ENCODE measurements at places on chromosomes 4 and X.
A peak's percentile ranks its signal among the peaks of the same experiment; 100 is the strongest.

GRCh38 chr4:150896497-150896896, 118.6 kb downstream of the LRBA start:
- DNase-seq = no peak

- DNase-seq = no peak
These were observed 839 bp downstream of the STK26 start for GRCh38 chrX:132023896-132024386.

- no peak for DNase-seq
These were observed 411.9 kb upstream of the ACTRT1 start for GRCh38 chrX:128464116-128464515.

GRCh38 chr4:123351713-123352112, 44.9 kb upstream of the SPRY1 start:
- DNase-seq = no peak

DNA sequence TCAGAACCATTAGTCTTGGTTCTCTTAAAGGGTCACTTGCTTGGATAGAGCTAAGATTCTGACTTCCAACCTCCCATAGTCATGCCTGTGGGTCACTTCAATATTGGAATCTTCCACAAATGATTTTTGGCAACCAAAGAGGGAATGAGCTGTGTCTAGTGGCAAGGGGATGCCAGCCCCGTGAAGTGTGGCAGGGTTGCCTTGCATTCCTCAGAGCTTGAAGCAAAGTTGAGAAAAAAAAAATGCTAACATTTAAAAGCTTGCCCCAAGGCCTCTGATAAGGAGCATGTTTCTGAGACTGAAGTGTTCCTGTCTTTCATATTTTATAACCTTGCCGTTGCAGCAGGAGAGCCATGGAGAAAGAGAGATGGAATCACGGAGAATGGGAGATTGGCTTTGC, 120.2 kb downstream of the PAPSS1 start:
- no peak for DNase-seq

DNA sequence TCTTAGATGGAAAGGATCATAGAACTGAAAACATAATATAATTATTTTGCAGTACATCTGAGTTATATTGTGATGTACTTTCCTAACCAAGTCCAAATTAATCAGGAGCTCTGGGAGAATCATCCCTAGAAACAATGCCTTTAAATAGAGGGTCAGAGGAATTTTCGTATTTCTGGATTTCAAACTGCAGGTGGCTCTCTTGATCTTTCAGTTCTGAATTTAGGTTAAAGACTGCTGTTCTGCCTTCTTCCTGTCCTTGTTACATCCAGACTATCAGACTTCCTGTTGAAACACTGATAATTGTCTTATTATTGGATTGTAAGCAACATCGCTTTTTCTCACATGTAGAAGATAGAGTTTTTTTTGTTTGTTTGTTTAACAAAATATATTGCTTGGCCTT, 142.7 kb downstream of the RPA4 start:
- DNase-seq = no peak

GRCh38 chr4:151227172-151227571, 49.8 kb upstream of the PRSS48 start:
- no peak for DNase-seq

GRCh38 chrX:51459125-51459524, 37.3 kb downstream of the NUDT11 start:
- no peak for DNase-seq

GRCh38 chr4:124209211-124209610, 503.3 kb downstream of the ANKRD50 start:
- DNase-seq = no peak

GRCh38 chr4:6439120-6439762, 33.2 kb downstream of the PPP2R2C start:
- DNase-seq = no peak

DNA sequence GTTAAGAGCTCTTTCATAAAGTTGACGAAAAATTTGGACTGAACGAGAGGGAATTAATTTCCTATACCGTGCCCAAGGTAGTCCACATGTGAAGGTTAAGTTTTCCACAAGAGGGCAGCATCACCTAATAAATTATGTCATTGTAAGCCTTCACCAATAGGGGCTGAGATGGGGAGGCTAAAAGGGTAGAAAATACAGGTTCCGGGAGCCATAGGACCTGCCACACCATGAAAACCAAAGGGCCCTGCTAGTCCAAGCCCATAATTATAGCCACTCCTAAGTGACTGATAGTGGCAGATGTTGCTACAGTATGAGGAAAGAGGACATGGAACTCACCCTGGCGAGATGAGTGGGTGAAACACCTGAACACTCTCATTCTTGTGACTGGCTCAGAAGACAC, 122.2 kb downstream of the SHROOM4 start:
- DNase-seq = no peak

DNA sequence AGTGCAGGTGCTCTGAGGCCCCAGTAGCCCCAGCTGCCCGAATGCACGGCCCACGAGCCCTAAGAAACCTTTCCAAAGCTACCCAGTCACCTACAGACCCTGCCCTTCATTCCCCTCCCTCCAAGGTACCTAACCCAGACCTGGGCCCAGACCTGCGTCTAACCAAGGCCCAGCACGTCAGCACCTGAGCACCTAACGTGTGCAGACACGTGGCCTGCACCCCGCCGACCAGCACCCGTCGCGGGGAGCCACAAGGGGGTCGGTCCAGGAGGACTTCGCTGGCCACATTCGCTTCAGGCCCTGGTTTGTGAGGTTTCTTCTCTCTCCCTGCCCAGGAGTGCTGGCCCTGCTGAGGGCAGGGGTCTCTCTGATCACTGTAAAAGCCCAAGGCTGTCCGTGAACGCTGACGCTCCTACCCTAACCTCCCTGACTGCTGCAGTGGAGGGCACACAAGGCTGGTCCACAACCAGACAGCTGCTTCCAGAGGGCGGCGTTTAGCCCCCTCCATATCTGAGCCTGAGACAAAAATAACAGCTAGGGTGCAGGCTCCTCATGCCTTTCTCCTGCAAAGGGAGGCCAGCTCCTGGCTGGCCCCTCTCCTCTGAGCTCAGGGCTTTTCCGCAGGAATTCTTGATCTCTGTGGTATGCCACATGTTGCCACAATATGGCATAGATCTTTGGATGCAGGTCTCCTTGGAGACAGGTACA, 31.8 kb downstream of the WDR1 start:
- no peak for DNase-seq

- no peak for DNase-seq
These were observed 65.2 kb upstream of the SMIM10 start for GRCh38 chrX:134925551-134925950.

GRCh38 chr4:142281999-142282398, 564.1 kb downstream of the INPP4B start:
- no peak for DNase-seq

DNA sequence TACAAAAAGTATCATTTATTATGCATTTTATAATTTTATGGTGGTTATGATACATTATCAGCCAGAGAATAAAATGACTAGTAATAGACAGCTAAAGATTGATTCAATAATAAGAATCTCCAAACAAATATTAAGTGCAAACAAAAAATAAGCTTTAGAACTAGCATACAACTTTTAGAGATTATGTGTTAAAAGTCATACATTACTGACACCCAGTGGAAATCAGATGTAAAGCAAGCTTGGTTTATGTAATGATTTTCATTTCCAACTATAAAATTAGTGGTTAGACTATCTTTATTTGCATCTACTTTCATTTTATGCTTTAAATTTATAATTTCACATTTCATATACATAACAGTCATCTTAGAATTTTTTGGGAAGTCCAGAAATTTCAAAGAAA, 57.7 kb downstream of the IL13RA2 start:
- DNase-seq = no peak

DNA sequence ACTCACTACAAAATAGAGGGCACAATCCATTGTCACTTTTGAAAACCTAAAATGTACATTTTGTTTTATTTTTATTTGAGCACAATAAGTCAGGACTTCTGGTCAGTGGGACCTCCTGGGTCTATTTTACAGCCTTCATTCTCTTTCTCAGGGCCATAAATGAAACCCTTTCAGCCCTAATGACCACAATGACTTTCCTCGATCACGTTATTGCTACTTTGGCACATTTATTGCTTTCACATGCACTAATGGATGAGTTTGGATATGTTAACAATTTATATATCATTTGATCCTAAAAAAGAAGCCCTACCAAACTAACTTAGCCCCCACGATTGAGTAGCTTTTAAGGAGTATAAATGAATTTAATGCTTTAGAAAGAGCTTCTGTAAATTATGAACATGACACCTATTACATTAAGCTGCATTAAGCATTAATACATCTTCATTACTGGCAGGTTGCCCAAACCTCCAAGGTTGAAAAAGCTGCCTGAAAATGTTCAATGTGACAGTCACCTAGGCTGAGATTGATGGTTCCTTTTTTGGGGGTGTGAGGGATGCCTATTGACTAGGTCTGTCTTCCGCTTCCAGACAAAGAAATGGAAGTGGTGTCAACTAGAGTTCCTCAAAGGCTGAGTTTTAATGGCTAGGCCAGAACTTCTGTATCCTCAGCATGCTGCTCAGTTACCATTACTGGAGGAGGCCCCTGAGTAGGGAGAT, 296.4 kb downstream of the GPAT3 start:
- no peak for DNase-seq

GRCh38 chr4:14410516-14410915, 591.8 kb upstream of the CPEB2 start:
- DNase-seq = no peak

GRCh38 chr4:184237612-184238011, 19.9 kb upstream of the ENPP6 start:
- no peak for DNase-seq

DNA sequence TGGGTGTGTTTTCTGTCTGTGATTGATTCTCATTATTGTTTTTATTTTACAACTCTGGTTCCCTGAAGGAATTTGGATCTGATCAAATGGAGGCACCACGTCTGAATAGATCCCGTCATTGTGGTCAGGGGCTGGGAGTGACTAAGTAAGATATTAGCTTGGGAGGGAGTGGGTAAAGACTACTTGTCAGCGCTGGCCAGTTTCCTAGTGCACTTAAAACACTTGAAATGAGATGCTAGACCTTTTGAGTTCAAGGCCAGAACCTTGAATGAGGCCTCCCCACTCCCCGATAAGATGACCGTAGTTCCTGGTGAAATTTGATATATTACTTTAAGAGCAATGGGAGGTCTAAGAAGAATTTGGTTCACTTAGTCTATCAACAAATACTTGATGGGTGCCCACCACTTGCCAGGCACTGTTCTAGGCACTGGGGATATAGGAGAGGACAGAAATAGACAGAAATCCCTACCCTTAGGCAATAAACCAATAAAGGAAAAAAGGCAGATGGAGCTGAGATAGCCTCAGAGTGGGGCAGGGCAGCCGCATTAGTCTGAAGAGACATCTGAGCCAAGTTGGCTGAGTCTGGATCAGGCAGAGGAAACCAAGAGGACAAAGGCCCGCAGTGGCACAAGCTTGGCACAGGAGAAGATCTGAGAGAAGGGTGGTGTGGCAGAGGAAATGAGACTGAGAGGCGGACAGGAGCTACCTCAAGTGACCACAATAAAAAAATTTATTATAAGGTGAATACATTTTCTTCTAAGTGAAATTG, 11.8 kb downstream of the FAM184B start:
- no peak for DNase-seq

- no peak for DNase-seq
These were observed 187.6 kb downstream of the RAPGEF2 start for GRCh38 chr4:159290321-159291030.

DNA sequence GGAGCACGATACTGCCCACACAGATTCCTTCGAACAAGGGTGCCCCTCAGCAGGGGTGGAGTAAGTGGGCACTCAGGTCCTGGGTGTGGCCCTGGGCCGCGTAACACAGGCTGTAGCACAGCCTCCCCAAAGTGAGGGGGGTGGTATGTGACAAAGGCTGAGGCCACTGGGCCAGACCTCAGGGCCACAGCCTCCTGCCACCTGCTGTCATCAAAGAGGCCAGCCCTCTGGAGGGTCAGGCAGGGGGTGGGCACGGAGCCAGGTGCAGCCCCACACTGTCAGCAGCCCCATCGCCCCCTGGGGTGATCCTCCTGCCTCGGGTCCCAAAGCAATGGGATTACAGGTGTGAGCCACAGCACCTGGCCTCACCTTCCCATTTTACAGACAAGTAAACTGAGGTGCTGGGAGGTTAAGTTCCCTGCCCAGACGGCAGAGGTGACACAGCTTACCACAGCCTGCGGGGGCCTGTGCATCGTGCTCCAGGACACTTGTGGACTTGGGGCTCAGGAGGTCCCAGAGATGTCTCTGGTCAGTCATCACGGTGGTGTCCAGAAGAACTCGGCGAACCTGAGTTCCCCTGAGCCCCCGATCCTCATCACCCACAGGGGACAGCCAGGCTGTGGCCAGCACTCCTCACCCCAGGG, 27.5 kb upstream of the MXD4 start:
- DNase-seq = peak; percentile 53

DNA sequence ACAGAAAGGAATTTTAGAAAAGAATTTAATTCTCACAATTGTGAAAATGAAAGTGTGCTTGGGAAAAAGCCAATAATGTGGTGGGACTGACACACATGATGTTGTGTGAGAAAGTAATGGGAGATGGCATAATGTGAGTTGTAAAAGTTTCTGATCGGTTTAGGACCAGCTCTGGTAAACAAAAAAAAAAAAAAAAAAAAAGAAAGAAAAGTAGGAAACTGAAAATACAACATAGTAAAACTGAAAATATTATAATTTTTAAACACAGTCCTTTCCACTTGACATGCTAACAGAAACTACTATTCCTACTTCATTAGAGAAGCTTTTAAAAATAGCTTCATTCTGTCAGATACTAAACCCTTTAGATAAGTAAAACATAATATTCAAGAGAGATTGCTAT, 28.2 kb downstream of the RAP1GDS1 start:
- no peak for DNase-seq

DNA sequence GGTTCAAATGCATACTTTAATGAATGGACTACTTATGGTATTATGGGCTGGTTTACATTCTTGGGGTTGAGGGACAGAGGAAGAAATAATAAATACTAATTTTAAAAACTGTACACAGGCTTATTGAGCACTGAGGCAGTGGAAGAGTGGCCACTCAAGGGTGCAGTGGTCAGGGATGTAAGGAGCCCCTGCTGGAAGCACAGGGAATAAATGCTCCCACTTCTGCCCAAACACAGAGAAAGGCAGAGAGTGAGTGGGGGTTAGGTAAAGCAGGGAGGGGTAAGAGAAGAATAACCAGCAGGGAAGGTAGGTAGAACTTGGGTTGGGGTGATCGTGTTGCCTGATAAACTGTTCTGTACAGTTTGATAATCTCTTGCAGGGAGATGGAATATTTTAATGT, 60.0 kb downstream of the GAB1 start:
- DNase-seq = no peak

GRCh38 chrX:87063642-87064041, 454.0 kb upstream of the KLHL4 start:
- DNase-seq = no peak

GRCh38 chr4:168695288-168695687, 198.4 kb downstream of the PALLD start:
- DNase-seq = no peak

DNA sequence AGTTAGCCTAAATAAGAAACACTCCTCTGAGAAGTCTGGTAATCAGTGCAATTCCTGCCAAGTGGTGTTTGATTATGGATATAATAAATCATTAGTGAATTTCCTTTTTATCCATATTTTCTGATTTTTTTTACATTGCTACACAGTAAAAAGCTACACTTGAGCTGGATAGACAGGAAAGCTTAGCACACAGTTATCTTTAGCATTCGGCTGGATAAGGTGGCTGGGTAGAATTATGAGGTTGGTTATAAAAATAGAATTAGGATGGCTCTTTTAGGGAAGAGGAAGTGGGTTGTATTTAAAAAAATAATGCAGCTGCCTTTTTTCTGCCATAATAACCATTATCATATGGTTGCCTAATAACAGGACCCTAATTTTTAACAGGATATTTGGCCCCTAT, 460.6 kb downstream of the NAF1 start:
- DNase-seq = no peak
